ENCODE measurements at places on chromosomes 12 and 14.
A peak's percentile ranks its signal among the peaks of the same experiment; 100 is the strongest.

GRCh38 chr12:27967551-27968054 is 4.9 kb downstream of the PTHLH start:
- DNase-seq, result peak; percentile 98

DNA sequence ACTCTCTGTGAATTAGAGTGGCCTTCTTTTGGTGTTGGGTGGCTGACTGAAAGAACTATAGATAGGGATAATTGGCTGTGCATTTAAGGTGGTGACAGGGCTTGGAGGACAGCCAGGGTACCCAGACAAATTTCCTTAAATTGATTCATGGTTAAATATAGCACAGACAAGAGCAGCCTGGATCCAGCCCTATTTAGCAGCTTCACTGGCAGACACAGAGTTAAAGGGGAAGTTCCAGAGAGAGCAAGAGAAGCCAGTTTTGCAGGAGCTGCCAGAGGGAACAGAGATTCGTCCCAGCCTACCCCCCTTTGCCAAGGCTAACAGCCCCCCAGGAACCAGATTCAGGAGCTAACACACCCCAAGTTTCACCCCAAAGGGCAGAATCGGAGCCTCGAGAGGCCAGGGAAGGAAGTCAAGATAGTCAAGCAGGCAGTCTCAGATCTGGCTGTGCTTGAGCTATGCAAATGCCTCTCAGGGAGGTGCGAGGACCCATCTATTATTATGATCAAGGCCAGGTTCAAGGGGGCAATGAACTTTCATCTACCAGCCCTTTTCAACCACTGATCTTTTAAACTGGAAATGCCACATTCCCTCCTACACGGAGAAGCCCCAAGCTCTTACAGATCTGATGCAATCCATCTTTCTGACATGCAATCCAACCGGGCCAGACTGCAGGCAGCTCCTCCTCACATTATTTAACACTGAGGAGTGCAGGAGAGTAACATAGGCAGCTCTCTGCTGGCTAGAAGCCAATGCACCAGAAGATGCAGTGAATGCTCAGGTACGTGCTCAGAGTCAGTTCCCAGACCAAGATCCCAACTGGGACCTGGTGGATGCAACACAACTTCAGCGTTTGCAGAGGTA is 58.2 kb downstream of the DHRS2 start:
- DNase-seq, result no peak

- no peak for DNase-seq
Observed at GRCh38 chr12:103546959-103547358, 40.1 kb upstream of the STAB2 start.

- DNase-seq, result no peak
Observed at GRCh38 chr12:19217446-19217845, 87.9 kb downstream of the PLEKHA5 start.

DNA sequence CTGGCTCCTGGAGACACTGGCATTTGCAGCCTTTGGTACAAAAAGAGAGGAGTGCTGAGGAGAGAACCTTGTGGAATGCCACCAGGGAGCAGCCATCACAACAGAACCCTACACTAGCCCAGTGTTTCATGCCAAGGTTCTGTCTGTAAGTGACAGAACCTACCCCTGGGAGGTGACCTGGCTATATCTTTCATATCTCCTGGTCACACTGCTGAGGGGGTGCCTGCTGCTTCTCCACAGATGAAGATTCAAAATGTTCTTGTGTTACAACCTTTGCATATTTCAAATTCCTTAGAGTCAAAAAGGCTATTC is 12.7 kb upstream of the EIF4B start:
- no peak for DNase-seq

DNA sequence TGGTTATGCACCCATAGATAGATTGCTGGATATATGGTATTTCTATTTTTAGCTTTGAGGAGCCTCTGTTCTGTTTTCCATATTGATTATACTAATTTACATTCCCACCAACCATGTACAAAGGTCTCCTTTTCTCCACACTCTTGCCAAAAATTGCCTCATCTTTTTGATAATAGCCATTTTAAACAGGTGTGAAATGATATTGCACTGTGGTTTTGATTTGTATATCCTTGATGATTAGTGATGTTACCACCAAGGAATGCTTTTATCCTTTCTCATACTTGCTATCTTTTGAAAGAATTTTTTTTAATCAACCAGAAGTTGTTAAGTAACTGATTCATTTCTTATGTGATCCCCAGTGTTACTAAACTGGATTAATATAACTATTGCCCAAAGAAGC is 60.0 kb downstream of the BBS10 start:
- no peak for DNase-seq

All from NCI-H1694 treated with DMSO at 0.1 percent for 48 hours (cell line).